ENCODE measurements at places on chromosomes 13 and 19.

GRCh38 chr19:41128692-41129091 lies 14.5 kb downstream of the CYP2F1 start:
- no peak for DNase-seq

DNA sequence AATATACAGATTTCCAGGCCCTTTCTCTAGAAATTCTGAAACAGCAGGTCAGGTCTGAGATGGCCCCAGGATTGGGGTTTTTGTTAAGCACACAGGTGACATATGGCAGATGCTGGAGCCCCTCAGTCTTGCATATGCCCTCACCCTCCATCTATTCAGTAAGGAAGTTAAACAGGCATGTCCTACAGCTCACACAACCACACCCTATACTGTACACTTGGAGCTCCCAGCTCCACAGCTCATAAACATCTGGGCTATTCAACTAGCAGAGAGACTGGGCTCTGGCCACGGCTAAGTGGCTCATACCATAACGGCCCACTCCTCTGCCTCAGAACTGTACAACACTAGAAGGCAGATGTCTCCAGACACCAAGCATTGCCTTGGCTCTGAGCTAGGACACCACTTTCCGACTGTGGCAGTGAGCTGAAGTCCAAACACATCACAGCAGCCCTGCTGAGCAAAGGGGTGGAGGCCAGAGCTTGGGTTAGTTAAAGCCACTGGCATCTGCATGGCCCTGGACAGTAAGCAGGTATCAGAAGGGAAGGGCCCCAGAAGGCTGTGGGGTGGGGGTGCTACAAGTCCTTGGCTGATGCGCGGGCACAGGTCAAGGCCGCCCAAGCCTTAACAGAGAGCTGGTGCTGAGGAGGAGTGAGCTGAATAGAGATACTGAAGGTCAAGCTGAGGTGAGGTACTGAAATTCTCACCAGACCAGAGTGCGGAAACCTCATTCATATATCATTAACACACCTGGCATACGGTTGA lies 79.1 kb downstream of the ABCC4 start:
- DNase-seq, result no peak

GRCh38 chr19:47471381-47471732 lies 336 bp downstream of the SLC8A2 start:
- no peak for DNase-seq

- no peak for DNase-seq
Measured at GRCh38 chr13:30382836-30383525, 39.3 kb upstream of the UBE2L5 start.

DNA sequence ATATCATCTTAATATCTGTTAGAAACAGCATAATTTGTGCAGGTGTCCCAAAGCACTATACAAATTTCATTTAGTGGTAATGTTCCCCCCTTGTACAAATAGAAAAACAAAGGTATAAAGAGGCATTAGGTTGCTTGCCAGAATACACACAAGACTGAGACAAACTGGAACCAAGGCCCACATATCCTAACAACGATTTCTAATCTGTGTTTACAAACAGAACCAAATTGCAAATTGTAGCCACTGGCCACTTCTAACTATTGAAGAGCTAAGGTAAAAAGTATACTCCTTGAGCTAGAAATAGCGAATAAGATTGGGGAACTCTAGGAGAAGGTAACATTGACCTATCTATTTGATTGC lies 526.1 kb downstream of the KLF12 start:
- no peak for DNase-seq

- DNase-seq, result peak; percentile 52
Measured at GRCh38 chr19:50794074-50794875, 4.1 kb downstream of the ACP4 start.

DNA sequence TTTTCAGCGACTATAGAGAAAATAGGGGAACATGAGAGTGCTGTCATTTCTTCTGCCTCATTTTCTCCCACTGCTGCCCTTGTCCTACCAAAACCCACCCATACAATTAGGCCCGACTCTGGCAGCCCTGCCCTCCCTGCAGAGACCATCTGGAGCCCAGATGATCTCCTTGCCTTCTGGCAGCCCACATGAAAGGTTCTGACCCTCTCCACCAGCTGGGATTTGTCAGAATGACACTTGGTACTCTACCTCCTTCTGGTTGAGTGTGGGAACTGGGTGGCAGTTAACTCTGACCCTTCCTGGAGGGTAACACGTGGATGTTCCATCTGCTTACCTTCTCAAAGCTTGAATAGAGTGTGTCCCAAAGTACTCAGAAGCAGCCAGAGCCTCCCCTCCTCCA lies 21.0 kb upstream of the SIAH3 start:
- no peak for DNase-seq

DNA sequence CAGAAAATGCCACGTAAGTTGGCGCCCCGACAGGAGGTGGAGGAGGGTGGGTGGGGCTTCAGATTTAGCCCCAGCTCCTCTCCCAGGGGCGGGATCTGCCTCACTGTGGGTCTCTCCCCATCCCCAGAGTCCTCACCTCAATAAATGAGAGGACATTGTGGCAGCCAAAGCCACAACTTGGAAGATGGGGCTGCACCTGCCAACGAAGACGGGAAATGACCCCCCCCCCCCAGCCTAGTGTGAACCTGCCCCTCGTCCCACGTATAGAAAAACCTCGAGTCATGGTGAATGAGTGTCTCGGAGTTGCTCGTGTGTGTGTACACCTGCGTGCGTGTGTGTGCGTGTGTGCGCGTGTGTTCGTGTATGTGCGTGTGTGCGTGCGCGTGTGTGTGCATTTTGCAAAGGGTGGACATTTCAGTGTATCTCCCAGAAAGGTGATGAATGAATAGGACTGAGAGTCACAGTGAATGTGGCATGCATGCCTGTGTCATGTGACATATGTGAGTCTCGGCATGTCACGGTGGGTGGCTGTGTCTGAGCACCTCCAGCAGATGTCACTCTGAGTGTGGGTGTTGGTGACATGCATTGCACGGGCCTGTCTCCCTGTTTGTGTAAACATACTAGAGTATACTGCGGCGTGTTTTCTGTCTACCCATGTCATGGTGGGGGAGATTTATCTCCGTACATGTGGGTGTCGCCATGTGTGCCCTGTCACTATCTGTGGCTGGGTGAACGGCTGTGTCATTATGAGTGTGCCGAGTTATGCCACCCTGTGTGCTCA lies 1.5 kb upstream of the TRAPPC5 start:
- DNase-seq, result no peak

DNA sequence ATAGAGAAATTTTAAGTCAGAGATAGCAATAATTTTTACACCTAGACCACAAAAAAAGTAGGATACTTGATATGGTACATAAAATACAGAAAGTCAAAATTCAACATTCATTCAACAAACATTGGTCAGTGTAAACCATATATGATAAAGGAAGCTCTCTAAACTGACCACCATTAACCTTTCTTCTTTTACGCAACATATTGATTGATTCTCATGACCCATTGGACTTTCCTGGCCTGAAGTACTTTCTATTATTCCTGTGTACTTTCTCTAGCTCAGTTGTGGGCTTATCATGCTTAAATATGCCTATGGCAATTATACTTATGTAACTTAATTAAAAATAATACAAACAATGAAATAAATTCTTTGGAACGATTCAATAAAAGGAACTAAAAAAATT lies 10.7 kb downstream of the PIBF1 start:
- DNase-seq, result no peak

DNA sequence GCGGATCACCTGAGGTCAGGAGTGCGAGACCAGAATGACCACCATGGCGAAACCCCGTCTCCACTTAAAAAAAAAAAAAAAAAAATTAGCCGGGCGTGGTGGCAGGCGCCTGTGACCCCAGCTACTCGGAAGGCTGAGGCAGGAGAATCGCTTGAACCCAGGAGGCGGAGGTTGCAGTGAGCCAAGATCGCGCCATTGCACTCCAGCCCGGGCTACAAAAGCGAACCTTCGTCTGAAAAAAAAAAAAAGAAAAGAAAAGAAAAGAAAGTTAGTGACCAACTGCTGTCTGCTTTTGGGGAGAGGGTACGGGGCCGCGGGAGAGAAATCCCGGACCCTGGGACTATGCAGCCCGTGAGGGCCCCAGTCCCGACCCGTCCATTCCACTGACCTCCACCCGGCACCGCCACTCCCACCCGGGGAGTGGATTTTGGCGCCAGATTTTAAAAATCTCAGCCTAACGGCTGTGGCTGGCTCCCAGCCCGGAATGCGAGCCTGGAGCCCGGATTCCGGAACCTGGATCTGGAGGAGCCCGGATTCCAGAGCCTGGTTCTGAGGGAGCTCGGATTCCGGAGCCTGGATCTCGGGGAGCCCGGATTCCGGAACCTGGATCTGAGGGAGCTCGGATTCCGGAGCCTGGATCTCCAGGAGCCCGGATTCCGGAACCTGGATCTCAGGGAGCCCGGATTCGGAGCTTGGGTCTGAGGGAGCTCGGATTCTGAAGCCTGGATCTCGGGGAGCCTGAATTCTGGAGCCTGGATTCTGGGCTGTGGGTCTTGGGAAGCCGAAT lies 6.1 kb upstream of the LMNB2 start:
- no peak for DNase-seq
